ENCODE measurements at places on chromosomes 13 and 19.

DNA sequence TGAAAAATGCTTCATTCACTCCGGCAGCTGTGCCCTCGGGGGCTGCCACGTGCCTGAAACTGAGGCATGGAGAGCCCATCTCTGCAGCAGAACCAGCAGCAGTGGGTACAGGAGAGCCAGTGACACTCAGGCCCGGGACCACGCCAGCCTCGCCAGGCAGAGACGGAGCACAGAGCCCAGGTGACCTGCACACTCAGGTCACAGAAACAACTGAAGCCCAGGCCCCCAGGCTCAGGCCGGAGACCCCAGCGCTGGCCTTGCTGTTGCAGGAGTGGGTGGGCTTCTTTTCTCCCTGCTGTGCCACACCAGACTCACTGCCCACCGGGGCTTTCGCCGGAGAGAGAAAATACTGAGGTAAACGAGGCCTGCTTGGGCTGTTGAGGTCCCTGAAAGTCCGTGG lies 117.3 kb downstream of the SOX1 start:
- no peak overlapping the region for H3K4me3 ChIP-seq
- H3K36me3 ChIP-seq, result no peaks in the 10 kb centered on the region
- no peaks in the 10 kb centered on the region for H3K4me1 ChIP-seq
- DNase-seq, result no peak
- peaks cover 28% of the 10 kb centered on the region for H3K27me3 ChIP-seq

DNA sequence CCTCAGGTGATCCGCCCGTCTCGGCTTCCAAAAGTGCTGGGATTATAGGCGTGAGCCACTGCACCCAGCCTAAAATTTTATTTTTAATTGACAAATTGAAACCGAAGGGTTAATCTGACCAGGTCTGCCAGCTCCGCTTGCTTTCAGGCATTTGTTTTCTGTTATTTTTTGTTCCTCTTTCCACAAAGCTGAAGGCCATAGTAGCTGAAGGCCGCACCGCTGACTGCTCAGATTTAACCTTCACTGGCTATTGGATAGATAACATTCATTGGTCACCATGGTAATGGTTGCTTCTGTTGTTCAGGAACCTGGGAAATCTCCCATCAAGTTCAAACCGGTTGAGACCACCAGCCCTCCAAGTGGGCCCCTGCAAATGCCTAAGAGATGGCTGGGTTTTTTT lies 124.5 kb upstream of the USP29 start:
- no peak overlapping the region for H3K4me3 ChIP-seq
- H3K36me3 ChIP-seq, result no peaks in the 10 kb centered on the region
- no peak overlapping the region for H3K27ac ChIP-seq
- H3K27me3 ChIP-seq, result peaks cover 4% of the 10 kb centered on the region
- no peaks in the 10 kb centered on the region for H3K4me1 ChIP-seq
- DNase-seq, result no peak

DNA sequence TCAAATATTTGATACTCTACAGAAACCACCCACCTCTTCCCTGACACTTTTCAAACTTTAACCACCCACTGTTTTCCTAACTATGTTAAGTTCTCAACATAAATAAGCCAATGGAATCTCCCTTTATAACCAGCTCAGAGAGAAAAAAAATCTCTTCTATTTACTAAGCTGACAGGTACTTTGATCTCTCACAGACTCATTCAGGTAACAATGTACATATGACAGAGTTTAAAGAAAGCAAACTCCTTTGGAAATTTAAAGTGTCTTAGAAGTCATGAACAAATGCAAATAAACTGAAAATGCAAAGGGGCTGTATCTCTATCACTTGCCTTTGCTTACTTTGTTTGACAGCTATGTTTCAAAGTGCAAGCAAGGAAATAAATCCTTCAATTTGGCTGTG lies 109.3 kb downstream of the KLF12 start:
- no peaks in the 10 kb centered on the region for H3K36me3 ChIP-seq
- no peak overlapping the region for H3K27ac ChIP-seq
- H3K27me3 ChIP-seq, result no peaks in the 10 kb centered on the region
- peaks cover 17% of the 10 kb centered on the region for H3K4me1 ChIP-seq

DNA sequence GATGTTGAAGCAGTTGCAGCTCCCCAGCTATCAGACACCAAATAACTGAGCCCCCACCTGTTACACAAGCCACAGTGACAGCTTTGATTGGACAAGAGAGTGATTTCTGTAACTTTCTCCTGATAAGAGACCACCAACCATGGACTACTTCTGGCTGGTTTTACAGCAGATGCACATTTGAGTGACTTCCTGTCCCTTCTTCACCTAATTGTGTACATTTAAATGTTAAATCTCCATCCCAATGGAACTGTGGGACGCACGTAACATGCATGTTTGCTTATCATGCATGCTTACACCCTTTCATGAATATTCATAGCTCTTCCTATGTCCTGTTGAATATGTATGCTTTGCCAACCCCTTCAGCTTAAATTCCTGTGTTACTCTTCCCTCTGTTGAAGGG lies 6.0 kb upstream of the TNFSF11 start:
- no peaks in the 10 kb centered on the region for H3K4me1 ChIP-seq
- peaks cover 2% of the 10 kb centered on the region for H3K27me3 ChIP-seq
- H3K36me3 ChIP-seq, result no peaks in the 10 kb centered on the region

DNA sequence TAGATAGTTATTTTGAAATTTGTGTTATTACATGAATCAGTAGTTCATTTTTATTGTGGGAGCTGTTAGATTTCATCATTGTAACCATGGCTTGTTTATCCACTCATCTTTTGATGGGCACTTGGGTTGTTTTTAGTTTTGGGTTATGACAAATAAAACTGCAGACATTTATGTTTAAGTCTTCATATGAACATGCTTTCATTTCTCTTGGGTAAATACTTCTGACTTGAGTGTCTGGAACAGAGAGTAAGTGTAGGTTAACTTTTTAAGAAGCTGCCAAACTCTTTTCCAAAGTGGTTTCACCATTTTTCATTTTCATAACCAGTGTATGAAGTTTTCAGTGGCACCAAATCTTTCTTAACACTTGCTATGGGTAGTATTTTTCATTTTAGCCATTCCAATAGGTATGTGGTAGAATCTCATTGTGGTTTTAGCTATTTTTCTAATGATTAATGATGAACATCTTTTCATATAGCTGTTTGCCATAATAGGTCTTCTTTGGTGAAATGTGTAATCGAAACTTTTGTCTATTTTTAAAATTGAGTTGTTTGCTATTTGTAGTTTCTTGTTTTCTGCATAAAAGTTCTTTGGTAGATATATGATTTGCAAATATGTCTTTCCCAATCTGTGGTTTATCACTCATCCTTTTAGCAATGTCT lies 17.9 kb downstream of the SLAIN1 start:
- no peaks in the 10 kb centered on the region for H3K4me1 ChIP-seq
- no peaks in the 10 kb centered on the region for H3K27me3 ChIP-seq
- H3K4me3 ChIP-seq, result no peak overlapping the region
- no peaks in the 10 kb centered on the region for H3K36me3 ChIP-seq

GRCh38 chr19:19043481-19043880 lies 10.1 kb downstream of the ARMC6 start:
- peaks cover 68% of the 10 kb centered on the region for H3K36me3 ChIP-seq
- H3K27me3 ChIP-seq, result no peaks in the 10 kb centered on the region
- no peak overlapping the region for H3K27ac ChIP-seq
- H3K4me3 ChIP-seq, result no peak overlapping the region
- DNase-seq, result no peak

- H3K27me3 ChIP-seq, result no peaks in the 10 kb centered on the region
- H3K4me1 ChIP-seq, result no peaks in the 10 kb centered on the region
- H3K36me3 ChIP-seq, result no peaks in the 10 kb centered on the region
- no peak overlapping the region for H3K27ac ChIP-seq
Observed at GRCh38 chr13:39836038-39836437, 180.6 kb downstream of the COG6 start.

- peaks cover 96% of the 10 kb centered on the region for H3K36me3 ChIP-seq
- no peaks in the 10 kb centered on the region for H3K27me3 ChIP-seq
- H3K4me3 ChIP-seq, result no peak overlapping the region
- no peak overlapping the region for H3K27ac ChIP-seq
- DNase-seq, result no peak
Observed at GRCh38 chr19:51971624-51972023, 15.0 kb downstream of the ZNF350 start.

GRCh38 chr19:45645068-45645630 lies 6.0 kb upstream of the EML2 start:
- H3K27ac ChIP-seq, result peak overlapping the region; percentile 60
- H3K27me3 ChIP-seq, result peaks cover 32% of the 10 kb centered on the region
- peak overlapping the region; percentile 37 for H3K4me3 ChIP-seq
- no peak for DNase-seq

DNA sequence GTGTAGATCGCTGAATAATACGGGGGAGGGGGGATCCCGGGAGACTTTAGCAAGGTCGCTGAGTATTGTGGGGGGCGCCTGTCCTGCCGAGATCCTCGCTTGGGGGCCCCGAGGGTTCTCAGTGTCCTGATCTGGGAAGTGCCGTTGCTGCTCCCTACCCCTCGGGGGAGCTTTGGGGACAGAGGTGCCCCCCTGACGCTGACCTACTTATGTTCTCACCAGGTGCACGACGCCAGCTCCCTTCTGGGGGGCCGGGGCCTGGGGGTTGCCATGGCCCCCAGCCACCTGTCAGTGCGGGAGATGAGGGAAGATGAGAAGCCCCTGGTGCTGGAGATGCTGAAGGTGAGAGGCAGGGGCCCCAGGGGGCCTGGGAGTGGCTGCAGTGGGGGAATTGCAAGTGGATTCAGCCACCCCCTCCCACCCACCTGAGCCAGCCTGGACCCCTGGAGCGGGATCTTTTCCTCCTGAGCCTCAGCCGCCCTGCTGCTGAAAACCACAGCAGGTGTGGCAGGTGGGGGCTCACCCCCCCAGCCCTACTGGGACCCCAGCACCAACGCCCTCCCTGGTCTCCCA lies 537 bp downstream of the NAT14 start:
- no peaks in the 10 kb centered on the region for H3K27me3 ChIP-seq
- peaks cover 48% of the 10 kb centered on the region for H3K4me1 ChIP-seq
- H3K36me3 ChIP-seq, result no peaks in the 10 kb centered on the region
- H3K4me3 ChIP-seq, result peak overlapping the region; percentile 64
- peak overlapping the region; percentile 95 for H3K27ac ChIP-seq
- DNase-seq, result no peak

- no peaks in the 10 kb centered on the region for H3K36me3 ChIP-seq
- no peaks in the 10 kb centered on the region for H3K4me1 ChIP-seq
- H3K27me3 ChIP-seq, result no peaks in the 10 kb centered on the region
Observed at GRCh38 chr13:29664591-29664990, 69.1 kb upstream of the SLC7A1 start.

DNA sequence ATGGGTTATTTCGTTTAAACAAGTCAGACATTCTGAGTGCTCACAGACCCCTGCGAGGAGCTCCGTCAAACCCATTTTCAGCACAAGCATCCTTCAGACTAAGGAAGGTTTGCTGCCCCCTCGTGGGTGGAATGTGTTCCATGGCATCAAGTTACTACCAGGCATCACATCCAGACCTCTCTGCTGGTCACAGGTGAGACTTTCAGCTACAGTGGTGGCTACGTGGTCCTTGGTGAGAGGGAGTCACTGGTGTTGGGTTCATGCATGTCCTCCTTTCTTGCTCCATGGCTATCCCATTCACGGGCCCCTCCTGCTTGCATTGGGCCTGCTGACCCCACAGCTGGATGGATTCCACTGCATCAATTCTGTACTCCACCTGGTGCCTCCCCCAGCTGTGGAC lies 9.1 kb upstream of the LILRB5 start:
- H3K4me1 ChIP-seq, result no peaks in the 10 kb centered on the region
- no peaks in the 10 kb centered on the region for H3K36me3 ChIP-seq
- H3K27me3 ChIP-seq, result no peaks in the 10 kb centered on the region

DNA sequence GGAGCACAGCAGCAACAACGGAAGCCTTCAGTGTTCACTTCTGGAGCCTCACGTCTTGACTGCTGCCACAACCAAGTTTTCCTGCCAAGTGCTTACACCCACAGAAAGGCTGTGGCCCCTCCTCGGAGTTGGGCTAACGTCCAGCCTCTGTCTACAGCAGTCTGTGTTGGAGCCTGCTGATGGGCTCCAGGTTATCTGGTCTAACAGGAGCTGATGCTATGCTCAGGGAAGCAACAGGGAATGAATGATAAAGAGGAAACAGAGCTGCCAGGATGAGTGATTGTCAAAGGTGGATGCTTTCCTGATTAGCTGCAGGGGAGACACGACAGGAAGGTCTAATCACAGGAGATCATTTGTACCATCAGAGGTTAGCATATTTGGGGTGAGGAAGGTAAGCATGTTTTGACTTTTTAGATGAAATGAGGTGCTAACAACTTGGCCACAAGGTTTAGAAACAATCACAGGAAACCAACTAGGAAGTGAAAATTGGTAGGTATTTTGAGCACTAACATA lies 53.8 kb upstream of the RCBTB2 start:
- peak overlapping the region; percentile 19 for H3K27ac ChIP-seq
- H3K4me3 ChIP-seq, result no peak overlapping the region
- peak; percentile 63 for DNase-seq
- no peaks in the 10 kb centered on the region for H3K27me3 ChIP-seq
- peaks cover 45% of the 10 kb centered on the region for H3K4me1 ChIP-seq
- H3K36me3 ChIP-seq, result no peaks in the 10 kb centered on the region

GRCh38 chr19:44401139-44402115 lies at the start of gene ZNF285:
ZNF285 (minus strand) TSS chr19:44401608; CDS start chr19:44397213, 4,395 bp downstream.
- no peaks in the 10 kb centered on the region for H3K27me3 ChIP-seq
- peak within 1 kb of the TSS; percentile 70 for H3K4me3 ChIP-seq
- H3K27ac ChIP-seq, result peak within 1 kb of the TSS; percentile 66
- peaks cover 6% of the 10 kb centered on the region for H3K4me1 ChIP-seq
